Stimulated activated CD4-positive, alpha-beta T cell treated with anti-CD3 and anti-CD28 coated beads, Interleukin-1b, Interleukin-23, amount 100 ng/mL, for 48 hours (primary cell): ENCODE measurements at places on chromosomes 2 and 18.

- DNase-seq: no peak
These were observed 4.6 kb downstream of the MIB1 start for GRCh38 chr18:21745231-21745630.

DNA sequence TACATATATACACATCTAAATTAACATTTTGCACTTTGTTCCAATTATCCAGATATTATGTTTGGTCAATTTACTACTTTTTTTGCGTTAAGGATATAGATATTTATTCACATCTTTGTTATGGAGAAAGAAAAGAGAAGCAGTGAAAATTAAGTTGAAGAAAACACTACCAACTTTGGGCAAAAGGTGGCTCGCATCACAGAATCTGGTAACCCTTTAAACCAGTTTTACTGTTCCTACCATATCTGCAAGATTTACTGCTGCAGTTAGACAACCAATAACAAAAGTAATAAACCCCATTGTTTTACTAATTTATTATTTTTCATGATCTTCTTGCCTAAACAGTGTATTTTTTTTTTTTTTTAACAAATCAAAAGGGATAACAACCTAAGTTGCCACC lies 53.6 kb downstream of the SMAD2 start:
- no peak for DNase-seq

DNA sequence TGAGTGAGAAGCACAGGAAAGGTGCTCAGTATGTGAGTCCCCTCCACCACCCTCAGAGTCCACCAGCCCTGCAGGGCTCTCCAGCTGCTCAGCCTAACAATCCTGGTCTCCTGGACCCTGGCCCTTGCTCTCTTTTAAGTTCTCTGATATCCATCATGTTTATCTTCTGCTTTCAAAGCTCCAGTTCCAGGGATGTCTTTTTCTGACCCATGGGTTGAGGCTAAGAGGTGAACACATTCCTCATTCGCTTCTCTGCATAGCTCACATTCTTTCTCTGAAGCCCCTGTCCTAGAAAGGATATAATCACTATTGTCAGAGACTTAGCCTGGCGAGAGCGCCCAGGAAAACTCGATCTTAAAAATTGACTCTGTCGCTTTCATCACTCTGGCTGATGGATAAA lies 86.4 kb downstream of the ARL4C start:
- DNase-seq: no peak

GRCh38 chr18:79493211-79493800 lies 97.6 kb downstream of the NFATC1 start:
- peak; percentile 0 for DNase-seq

DNA sequence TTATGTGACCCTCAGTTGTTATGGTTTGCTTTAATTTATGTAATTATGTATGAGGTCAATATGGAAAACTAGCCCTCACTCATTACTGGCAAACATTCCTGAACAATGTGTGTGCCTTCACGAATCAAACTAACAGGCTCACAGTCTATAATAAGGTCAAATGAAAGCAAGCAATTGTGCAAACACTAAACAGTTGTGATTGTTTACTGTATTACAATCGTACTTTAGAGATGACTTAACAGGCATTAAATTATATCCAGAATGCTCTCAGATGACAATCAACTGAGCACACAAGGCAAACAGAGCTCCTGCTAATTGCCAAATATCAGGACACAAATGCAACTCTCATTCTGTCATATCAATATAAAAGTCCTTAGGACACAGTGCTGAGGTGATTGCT lies 29.5 kb downstream of the COL5A2 start:
- no peak for DNase-seq

DNA sequence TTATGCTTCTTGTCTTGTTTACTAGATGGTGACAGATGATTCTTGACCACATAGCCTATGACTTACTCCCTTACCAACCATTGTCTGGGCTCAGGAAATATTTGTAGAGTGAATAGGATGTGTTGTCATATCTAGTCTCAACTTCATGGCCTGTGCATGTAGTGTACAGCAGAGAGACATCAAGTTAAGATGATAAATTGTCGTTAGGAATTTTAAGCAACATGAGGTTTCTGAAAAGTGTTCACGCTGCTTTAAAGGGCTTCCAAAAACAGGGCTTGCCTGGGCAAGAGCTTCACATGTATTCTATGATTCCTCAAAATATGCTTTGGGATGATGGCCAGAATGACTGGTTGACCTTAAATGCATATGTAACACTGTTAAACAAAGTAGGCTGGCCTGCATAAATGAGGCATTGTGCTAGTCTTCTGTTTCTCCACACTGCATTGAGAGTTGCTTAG lies 424.0 kb downstream of the RND3 start:
- DNase-seq: no peak

- no peak for DNase-seq
These were observed 108.4 kb downstream of the MRO start for GRCh38 chr18:50711386-50711785.

DNA sequence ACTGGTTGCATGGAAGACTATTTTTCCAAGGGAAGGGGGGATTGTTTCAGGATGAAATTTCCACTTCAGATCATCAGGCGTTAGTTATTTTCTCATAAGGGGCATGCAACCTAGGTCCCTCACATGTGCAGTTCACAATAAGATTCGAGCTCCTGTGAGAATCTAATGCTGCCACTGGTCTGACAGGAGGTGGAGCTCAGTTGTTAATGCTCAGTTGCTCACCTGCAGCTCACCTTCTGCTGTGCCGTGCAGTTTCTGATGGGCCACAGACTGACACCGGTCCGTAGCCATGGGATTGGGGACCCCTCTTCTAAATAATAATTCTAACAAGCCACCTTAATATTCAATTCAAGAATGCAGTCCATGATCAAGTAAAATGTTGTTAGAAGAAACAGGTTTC lies 34.9 kb downstream of the PLCL1 start:
- no peak for DNase-seq

GRCh38 chr2:201975434-201975833 lies 58.2 kb upstream of the FZD7 start:
- no peak for DNase-seq

GRCh38 chr2:238821391-238821790 lies 26.5 kb upstream of the TWIST2 start:
- DNase-seq: no peak

DNA sequence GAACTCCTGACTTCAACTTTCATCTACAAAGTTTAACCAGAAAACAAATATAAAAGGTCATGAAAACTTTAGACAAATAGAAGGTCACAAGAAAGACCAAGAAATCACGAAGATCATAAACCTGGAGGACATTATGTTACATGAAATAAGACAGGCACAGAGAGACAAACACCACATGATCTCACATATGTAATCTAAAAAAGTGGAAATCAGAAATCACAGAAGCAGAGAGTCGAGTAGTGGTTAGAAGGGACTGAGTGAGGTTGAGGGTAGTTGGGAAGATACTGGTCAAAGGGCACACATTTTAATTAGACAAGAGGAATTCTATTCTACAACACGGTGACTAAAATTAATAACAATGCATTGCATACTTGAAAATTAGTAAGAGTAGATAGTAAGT lies 1.4 kb downstream of the GCFC2 start:
- DNase-seq: no peak

- DNase-seq: no peak
These were observed 183.5 kb downstream of the ANTXR1 start for GRCh38 chr2:69196327-69197117.

GRCh38 chr18:79538635-79539034 lies 141.0 kb upstream of the CTDP1 start:
- no peak for DNase-seq

GRCh38 chr2:159128191-159128590 lies 158.3 kb downstream of the WDSUB1 start:
- DNase-seq: no peak

DNA sequence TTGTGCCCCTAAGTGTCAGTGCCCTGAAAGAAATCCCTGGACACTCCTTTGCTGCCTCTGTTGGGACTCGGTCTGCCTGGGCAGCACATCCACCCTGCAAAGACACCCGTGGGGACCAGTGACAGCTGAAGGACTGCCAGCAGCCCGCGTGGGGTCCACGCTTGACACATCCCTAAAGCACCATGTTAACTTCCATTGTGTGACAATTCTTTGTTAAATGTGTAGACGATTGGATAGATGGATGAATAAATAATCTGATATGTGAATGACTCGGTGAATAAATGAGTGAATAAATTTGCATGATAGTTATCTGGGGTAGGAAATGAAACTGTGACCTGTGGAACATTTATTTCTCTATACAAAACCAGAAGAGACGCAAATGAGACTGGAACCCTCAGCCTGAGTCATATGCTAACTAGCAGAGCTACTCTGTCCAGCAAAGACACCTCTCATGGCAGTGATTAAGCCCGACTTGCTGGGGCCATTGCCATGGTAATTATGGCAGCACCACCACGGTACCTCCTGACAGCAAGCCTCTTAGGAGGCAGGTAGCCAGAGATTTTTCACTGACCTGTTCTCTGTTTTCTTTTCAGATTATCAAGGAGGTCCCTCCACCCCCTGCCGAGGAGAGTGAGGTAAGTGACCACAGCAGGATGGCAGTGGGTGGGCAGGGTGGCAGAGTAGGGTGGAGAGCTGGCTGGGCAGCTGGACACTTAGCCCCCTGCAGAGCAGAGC lies 156.8 kb downstream of the ANTXR1 start:
- DNase-seq: peak; percentile 6

DNA sequence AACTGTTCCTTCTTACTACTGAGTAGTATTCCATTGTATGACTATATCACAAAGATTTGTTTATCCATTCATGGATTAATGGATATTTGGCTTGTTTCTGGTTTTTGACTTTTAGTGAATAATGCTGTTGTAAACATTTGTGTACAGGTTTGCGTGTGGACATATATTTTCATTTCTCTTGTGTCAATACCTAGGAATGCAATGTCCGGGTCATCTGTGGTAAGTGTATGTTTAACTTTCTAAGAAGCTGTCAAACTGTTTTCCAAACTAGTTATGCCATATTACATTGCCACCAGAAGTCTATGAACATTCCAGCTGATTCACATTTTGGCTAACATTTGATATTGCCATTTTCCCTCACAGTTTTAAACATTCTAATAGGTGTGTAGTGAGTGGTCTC lies 29.1 kb upstream of the SLC16A14 start:
- no peak for DNase-seq

DNA sequence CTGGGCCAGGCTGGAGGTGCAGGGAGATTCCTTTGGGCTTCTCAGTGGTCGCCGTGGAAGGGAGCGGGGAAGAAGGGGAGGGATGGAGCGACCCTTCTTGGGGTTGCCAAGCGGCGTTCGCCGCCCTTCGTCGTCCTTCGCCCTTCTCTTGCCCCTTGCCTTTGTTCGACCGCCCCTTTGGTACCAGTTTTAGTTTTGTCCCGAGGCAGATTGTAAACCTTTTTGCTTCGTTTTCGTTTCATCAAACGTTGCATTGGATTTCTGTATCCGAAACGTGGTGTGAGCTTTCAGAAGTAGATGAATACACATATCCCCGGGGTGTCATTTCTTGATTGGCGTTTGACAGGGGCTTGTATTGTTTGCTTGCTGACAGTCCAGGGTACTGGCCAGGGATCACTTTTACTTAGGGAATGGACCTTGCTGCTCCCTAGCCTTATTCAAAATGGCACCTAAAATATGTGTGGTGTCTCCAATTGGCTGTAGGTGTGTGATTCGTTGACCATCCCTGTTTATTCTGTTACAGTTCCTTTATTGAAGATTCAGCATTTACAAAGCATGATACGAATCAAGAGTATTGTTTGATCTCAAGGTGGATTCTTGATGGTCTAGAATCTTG lies 788 bp downstream of the USP14 start:
- no peak for DNase-seq

GRCh38 chr2:70994009-70994698 lies 519 bp downstream of the TEX261 start:
- DNase-seq: peak; percentile 60

- DNase-seq: no peak
These were observed 152.9 kb downstream of the LPIN1 start for GRCh38 chr2:11899264-11899818.

DNA sequence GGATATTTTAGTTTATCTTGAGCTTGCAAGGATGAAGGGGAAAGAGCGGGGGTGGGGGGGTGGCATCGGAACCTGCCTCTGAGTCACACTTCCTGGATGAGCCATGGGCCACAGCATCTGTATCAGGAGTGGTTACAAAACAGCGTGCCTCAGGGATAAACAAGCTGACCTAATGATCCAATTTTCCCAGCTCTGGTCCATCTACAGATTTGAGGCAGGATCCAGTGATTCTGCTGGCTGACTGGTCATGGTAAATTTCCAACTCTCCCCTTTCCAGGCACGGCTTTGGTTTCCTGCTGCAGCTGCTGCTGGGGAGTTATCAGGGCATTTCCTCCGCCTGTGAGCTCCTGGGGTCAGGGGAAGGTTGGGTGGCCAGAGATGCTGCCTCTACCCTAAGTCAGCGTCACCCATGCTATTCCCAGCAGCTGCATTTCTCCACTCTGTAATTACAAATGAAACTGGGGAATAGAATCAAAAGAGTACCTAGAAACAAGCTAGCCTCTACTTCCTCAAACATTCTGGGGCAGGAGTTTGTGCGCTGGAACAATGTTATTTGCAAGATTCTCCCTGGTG lies 4.7 kb upstream of the HPCAL1 start:
- peak; percentile 50 for DNase-seq

- no peak for DNase-seq
These were observed 37.5 kb upstream of the STK17B start for GRCh38 chr2:196208915-196209314.

GRCh38 chr2:234241656-234242458 lies 191.4 kb downstream of the SPP2 start:
- no peak for DNase-seq

GRCh38 chr2:55547001-55547400 lies 27.5 kb downstream of the CFAP36 start:
- no peak for DNase-seq

- DNase-seq: no peak
These were observed 49.2 kb upstream of the KCNG2 start for GRCh38 chr18:79748321-79749180.

GRCh38 chr2:112959109-112959812 lies 18.5 kb upstream of the IL36G start:
- no peak for DNase-seq

- DNase-seq: no peak
These were observed 1.3 kb downstream of the AMMECR1L start for GRCh38 chr2:127884436-127884835.

GRCh38 chr18:23682472-23682871 lies 6.8 kb upstream of the LAMA3 start:
- no peak for DNase-seq

DNA sequence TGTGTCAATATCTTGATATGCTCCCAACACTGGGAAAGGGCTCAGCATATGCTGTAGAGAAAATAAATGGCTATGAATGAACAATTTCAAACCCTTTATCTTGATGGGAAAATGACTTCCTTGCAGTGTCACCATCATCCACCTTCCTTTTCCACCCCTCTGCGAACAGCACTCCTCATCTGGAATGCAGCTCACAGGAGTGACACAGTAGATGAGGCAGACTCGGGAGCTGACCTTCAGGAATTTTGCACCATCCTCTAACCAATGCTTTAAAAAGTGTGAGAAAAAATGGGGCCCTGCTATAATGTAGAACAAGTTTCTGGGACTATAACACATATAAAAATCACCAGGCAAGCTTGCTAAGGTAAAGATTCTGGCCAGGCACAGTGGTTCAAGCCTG lies 41.3 kb upstream of the YPEL5 start:
- no peak for DNase-seq

- no peak for DNase-seq
These were observed 255.3 kb upstream of the AGAP1 start for GRCh38 chr2:235238537-235238936.
